ENCODE measurements at places on chromosomes 5 and 9.

- no peak for DNase-seq
Measured at GRCh38 chr5:470961-471749, 28.2 kb downstream of the EXOC3 start.

- DNase-seq, result no peak
Measured at GRCh38 chr5:77645995-77646639, 7.6 kb upstream of the OTP start.

DNA sequence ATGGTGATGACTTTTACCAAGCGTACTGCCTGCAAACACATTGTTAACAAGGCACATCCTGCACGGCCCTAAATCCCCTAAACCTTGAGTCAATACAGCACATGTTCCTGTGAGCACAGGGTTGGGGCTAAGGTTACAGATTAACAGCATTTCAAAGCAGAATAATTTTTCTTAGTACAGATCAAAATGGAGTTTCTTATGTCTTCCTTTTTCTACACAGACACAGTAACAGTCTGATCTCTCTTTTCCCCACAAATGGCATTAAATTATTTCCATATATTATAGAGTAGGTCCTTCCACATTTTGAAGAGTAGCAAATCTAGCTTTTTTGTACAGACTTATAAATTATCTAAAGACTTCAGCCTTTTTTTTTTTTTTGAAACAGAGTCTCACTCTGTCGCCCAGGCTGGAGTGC lies 1.6 kb upstream of the TMEM141 start:
- DNase-seq, result no peak

- no peak for DNase-seq
Measured at GRCh38 chr9:109799141-109799540, 19.1 kb downstream of the PALM2AKAP2 start.

DNA sequence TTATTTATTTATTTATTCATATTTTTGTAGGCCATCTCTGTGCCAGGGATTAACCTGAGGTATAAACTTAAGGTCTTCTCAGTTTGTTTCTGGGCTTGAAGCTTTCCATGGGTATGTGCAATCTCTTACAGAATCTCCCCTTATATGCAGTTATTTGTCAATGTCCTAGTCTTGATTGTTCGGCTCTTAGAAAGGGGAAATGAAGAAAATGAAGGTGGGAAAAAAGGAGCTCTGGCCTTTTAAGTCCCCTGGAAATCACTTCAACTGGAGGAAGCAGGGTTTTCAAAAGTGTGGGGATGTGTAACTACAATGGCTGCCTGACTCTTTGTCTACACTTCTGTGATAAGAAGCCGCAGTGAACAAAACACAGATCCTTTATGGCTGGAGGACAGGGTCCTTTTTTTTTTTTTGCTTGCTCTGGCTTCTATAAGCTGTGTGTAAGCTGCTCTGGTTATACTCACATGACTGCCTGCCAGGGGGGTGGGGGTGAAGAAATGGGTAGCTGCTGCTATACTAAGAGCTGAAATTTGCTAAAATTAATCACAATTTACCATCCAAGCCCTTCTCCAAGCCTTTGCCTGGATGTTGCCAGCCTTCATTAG lies 33.7 kb downstream of the CENPP start:
- DNase-seq, result no peak

DNA sequence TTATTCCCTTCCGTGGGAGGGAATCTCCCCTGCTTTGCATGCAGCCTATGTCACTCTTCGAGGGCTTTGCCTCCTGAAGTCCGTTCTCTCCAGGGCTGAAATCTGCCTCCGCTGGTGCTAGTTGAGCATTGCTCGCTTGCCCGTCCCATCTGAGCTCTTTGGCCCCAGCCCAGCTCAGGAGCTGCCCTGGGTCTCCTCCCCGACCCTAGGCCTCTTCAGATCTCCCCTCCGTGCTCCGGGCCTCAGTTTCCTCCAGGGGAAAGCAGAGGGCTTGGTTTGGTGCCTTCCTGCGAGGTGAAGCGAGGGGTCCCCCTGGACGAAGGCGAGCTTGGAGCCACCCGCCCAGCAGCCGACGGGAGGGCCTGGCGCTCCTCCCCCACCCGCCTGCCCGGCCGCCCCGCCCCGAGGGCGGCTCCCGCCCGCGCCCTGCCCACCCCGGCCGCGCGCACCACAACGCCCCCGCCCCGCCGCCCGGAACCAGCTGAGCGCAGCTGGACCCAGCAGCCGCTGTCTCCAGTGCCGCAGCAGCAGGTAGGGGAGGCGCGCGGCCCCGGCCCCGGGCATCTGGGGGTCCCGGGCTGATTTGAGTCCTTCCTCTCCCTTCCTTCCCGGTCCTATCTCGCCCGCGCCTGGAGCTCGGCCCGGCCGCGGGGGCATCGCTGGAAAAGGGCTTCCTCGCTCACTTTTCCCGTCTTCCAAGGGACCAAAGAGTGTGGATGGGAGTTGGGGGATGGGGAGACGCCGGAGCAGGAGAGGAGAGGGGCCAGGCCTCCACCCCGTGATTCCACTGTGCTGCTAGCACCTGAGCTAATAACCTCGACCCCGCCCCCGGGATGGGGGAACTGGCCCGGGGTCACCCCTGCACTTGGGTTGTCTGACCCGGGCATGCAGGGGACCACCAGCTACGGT lies at the start of gene GSN:
Gene GSN (plus strand): TSS at position 474 of the 909 bp plus-strand sequence. CDS start 33,810 bp downstream, outside the sequence.
- DNase-seq, result no peak

DNA sequence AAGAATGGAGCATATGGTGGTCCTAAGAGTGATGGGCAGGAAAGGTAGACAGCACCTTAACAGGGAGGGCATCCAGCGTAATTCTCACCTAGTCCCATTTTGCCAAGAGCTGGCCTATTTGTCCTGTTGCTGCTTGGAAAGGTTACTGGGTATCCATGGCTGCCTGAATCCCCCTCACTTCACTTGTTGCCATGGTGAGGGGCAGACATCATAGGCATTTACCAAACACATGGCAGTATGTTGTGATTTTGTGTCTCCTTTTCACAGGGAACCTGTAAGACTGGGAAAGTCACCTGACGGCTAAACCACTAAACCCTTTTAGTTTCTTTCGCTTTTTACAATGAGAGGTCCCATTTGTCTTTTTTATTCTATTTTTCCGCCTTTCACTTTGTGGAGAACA lies 227.1 kb downstream of the CD180 start:
- DNase-seq, result no peak

- DNase-seq, result no peak
Measured at GRCh38 chr5:168224085-168224484, 67.4 kb upstream of the WWC1 start.

DNA sequence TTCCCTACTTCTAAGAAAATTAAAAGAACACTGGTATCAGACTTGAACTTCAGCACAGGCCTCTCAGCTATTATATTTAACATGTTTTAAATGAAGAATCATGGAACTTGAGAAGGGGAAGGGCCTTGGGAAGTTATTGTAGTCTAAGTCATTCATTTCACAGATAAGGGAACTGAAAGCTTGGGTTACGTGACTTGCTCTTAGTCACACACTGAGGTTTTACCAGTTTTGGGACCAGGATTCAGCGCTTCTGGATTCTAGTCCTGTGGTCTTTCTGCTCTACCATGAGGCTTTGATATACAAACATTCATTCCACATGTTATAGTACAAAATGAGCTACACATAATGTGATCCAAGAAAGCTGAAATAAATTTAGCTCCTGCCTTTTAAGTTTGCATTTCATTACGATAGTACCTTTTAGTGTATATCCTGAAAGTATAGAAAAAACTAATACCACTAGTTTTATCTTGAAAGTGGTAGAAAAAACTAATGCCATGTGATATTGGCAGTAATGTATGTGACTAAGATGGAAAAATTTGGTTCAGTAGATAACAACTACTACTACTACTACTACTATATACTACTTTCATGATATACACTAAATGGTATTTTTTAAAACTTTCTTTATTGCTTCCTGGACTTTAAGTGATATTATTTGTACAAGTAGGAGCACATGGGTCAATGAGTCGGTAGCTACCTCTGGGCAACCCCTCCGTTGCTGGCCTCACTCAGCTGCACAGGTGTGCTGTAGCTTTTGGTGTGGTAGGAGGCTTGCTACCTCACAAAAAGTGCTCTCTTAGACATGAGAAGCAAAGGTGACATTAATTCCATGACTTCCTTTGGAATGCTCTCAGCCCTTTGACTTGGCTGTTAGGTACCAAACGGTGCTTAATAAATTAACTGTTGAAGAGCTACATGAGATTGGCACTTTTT lies 40.7 kb downstream of the F2RL2 start:
- no peak for DNase-seq

GRCh38 chr9:6711403-6711802 lies 46.4 kb upstream of the KDM4C start:
- DNase-seq, result peak; percentile 32

- no peak for DNase-seq
Measured at GRCh38 chr9:2788919-2789318, 55.0 kb downstream of the PUM3 start.

DNA sequence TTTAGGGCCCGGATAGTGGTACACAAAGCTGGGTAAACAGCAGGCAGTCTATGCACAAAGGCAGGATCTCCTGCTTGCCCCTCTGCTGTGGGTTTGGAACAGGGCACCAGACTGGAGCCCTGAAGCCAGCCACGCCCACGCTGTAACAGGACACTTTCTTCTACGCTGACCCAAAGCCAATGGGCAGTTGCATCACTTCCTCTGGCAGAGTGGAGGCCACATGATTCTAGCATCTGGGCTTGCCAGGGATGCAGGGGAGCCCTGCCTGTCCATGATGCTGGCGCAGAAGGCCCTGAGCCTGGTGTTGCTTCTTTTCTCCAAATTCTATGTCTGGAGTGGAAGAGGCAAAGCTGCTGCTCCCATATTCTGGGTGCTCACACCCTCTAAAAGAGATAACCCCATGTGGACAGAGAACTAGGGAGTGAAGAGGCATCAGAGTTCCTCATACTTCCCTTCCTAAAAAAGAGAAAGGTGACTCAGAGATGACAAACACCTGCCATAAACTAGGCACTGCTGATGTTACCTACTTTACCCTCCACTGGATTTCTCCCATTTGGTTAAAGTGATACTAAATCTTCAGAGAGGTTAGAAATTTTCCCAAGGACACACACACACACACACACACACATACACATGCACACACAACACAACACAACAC lies 260.3 kb upstream of the KLF4 start:
- DNase-seq, result peak; percentile 95

GRCh38 chr5:86118542-86118941 lies 499.2 kb upstream of the COX7C start:
- no peak for DNase-seq

DNA sequence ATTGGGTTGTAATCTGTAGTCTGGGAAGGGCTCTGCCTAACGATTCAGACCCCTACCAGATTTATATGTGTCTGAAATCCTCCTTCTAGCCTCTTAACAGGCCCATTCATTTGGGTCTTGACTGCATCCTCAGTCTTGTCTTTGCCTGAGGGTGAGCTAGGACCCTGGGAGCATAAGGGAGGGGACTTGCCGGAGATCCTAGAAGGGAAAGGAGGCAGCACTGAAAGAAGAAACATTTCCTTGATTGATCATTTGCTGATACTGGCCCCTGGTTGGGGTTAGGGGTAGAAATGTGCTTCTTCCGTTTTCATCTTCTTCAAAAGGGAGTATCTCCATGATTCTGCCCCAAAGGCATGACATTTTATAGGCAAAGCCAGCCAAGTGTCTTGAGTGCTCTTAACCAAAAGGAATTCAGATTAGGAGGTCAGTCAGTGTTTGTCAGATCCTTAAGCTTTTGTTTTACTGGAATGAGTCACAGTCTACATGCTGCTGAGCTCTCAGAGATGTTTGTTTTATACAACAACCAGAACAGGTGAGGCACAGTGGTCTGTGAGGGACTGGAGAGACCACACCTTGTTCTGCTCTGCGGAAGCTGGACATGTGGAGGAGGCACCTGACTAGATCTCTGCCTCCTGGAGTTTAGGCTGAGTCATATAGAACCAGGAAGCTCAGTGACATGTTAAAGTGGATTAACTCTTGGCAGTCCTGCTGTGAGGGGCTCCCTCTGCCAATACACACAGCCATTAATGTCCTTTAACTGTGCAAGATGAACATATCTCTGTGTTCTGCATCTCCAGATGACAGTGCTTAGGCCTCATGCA lies 37.7 kb downstream of the PCDHAC2 start:
- no peak for DNase-seq

- DNase-seq, result peak; percentile 12
Measured at GRCh38 chr5:81819556-81820317, 68.8 kb upstream of the SSBP2 start.

DNA sequence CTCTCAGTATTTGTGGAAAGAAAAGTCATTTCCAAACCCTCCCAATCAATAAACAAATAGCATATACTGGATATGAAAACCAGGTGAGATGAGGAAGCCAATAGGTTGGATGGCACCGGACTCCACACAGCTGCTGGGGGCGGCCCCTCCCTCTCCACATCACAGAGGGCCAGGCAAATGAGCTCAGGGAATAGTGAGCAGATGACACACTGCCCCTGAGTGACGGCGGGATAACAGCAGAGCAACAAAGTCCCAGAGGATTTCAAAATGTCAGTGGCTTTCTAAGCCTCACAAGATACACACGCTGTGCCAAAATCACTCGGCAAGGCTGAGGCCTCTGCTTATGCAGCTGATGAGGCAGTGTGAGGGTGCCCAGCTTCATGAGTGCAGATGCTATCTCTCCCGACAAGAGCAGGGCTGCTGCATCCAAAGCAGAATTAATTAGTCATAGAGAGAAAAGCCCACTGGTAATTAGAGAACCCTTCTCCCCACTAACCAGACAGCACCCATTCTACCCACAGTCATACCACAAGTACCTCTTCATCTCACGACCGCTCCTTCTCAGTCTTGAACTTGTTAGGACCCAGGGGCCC lies 235.0 kb upstream of the NFIL3 start:
- no peak for DNase-seq

DNA sequence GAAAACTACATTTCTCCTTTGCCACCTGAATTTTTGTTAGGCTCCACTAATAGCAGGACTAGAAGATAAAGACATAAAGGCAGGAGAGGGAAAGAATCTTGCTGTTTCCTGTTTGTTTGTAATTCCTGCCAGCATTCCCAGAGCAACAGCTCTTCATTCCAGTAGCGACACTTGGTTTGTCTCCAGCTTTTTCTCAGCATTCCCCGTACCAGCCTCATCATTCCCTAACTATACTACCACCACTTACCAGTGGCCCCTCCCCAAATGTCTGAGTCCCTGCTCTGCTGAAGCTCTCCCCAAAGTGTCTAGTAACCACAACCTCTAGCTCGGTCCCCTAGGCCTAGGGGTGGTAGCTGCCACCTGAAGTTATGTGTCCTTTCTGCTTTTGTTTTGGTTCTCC lies 18.6 kb downstream of the CETN3 start:
- no peak for DNase-seq

DNA sequence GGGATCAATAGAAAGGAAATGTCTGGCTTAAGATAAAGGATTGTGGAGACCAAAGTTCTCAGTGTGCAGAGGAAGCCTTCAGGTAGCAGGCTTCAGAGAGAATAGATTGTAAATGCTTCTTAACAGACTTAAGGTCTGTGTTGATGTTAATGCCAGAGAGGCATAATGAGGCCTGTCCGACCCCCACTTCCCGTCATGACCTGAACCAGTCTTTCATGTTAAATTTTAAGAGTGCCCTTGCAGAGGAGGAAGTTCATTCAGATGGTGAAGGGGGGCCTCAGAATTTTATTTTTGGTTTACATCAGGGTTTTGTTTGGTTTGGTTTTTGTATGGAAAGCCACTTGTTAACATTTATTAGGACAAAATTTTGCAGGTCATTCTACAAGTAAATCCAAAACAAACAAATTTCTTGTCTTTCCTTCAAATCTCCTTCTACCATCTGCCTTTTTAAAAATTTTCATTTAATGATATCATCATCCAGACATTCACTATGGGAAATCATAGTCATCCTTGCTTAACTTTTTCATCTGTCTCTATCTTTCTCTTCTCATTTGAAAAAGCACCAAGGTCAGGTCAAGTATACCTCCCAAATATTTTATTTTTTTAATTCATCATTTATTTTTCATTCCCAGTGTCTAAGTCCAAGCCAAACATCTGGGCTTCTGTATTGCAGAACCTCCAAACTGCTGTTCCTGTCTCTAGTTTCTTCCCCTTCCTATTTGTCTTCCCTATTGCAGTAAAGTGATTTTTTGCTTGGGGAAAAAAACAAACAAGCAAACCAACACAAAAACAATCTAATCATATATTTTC lies 6.9 kb upstream of the ABCA1 start:
- DNase-seq, result no peak

All from fibroblast of the conjunctiva (primary cell).